ENCODE measurements at places on chromosomes 16 and 17.
A peak's percentile ranks its signal among the peaks of the same experiment; 100 is the strongest.

GRCh38 chr16:4376893-4377572, 5.4 kb downstream of the VASN start:
- DNase-seq, result no peak

DNA sequence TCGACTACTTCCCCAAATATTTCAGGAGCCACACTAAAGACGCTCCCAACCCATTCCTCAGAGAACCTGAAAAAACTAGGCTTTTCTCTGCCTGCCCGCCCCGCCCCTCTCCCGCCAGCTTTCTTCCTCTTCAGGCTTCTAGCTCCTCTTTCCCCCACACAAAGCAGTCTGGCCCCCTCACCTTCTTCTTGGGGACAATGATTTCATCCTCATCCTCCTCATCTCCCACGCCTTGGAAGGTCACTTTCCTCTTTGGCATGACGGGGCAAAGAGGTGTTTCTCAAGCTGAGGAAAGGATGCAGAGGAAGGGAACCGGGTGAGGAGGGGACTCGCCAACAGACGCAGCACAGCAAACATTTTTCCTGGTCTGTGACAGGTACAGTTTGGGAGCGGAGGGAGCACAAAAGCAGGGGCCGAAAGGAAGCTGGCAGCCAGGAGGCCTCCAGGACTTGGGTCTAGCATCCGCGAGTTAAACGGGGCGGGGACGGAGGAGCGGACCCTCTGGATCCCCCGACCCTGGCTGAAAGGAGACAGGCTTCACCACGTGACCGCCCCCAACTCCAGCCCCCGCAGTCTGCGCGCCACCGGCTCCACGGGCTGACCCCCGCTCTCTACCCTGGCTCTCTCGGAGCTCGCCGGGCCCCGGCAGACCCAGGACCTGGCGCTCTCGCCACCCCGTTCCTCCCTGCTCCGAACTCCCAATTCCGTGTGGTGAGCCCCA, 525 bp downstream of the CD2BP2 start:
- DNase-seq, result no peak

- DNase-seq, result no peak
Measured at GRCh38 chr17:1626333-1626732, 2.3 kb downstream of the SLC43A2 start.

DNA sequence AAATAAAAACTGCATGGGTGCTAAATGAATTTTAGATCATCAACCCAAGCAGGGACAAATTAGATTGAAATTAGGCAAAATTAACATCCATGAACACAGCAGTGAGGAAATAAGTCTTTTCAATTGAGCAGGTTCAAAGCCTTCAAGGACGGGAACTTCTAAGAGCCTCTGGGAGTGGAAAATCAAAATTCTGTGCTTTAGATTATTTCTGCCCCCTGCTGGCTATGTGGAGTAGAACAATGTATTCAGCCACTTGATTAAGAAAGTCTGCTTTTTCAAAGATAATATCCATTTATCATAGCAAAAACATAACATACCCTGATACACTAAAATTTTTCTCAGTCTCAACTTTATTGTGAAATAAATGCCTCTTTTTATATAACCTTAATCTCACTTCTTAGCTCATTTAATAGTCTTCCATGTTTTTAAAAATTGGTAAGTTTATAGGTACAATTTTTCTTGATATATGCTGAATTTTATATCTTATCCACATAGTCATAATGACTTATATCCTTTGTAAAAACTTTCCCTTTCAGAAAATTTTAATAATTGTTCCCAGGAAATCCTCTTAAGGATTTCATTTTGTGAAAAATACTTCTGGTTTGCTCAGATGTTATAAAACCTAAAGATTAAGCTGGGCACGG, 28.1 kb upstream of the NOL11 start:
- DNase-seq, result no peak

DNA sequence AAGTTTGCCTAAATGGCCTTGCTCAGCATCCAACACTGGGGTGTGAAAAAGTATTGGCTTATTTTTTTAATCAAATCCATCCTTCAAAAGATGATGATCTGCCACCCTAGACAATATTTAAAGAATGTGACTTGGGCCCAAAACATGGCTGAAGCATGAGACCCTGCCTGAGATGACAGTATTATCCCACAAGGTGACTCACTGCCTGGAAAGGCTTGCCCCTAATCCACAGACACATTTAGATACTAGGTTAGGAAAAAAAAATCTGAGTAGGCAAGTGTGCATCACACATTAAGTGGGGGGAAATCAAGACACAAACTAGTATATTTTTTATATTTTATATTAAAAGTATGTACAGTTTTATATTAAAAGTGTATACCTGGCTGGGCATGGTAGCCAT, 38.4 kb downstream of the TOM1L2 start:
- no peak for DNase-seq

DNA sequence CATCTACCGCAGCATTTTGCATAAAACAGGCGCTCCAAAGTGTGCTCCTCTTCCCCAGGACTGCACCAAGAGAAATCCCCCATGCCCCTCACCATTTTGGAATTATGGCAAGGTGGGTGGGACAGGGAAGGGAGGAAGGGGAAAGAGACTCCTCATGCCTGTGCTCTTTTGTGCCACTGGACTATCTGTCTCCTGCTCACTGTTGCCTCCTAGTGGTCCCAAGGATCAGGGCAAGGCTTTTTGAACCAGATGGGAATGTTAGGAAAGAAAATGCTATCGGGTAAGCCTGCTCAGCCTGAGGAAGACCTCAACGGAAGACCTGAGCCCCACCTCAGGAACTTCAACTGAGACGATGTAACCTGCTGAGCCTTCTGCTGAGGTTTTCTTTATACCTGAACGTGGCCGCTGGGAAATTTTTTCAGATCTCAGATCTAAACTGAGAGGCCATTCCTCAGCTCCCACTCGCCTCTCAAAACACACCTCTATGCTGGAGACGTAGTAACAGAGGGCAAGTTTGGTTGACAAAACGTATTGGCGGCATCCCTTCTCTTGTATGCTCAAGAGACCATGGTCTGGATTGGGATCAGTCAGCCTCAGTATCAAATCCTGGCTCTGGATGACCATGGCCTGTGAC, 58.3 kb downstream of the SPACA3 start:
- DNase-seq, result no peak

DNA sequence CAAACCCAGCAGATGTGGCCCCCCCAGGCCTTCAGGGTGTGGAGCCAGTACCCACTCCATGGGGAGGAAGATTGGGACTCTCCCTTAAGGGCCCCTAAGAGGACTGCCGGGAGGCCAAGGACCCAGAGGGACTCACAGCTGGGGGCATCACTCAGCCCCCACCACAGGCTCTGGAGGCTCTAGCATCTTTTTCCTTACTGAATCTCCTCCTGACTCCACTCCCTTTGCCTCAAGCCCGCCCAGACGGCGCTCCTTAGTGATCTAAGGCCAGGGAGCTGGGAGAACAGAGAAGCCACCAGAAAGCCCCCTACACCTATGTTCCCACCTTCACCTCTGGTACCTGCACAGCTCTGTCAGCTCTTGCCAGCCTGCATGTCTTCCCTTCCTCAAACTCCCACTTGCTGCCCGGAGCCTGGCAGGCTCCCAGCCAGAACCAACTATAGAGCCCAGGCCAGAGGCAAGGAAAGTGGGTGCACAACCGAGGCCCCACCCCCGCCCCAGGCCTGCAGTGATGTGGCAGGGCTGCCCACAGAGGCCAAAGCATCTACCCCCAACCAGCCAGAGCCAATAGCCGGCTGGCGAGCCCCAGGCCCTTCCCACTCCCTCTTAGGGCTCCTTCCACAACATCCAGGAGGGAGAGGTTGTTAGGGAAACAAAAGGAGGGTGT, 22.3 kb upstream of the MPO start:
- no peak for DNase-seq

DNA sequence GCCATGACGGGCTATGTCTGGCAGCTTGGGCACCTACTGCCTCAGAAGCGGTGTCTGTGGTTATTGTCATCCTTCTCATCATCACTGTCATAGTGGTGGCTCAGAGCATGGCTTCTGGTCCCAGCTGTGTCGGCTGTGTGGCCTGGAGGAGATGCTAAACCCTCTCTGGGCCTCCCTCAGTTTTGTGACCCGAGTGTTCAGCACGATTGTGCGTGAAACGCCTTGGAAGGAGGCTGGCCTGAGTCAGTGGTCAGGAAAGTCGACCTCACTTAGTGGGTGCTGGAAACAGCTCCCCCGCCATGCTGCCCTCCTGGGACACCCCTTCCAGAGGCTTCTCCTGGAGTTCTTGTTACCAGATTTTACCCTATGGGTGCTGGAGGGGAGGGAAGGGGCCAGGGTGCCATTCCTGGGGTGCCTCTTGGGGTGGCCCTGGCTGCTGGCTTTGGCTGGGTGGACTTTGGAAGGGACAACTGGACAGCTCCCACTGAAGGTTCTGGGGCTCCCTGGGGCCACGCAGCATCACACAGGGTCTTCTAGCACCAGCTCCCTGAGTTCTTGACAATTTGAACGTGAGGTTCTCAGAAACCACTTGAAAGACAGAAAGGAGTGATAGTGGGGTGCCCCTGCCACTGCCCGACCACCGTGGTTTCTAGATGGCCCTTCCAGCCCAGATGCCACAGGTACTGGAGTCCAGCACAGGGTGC, 226.5 kb upstream of the GSE1 start:
- DNase-seq, result no peak

DNA sequence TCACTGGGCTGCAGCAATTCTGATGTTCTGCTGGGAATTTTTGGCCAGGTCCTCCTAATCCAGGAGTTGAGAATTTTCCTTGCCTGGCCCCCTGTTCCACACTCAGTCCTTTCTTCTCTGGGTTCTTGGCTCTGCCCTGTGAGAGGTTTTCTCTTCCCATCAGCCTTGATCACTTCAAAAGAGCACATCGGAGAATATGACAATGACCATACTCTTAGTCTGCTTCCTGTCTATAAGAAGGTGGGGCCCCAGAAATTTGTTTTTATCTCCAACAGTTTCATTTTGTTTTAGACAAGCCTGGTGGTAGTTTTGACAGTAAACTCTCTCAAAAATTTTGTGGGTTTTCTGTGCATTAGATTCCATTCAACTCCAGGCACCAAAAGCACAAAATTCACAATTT, 70.7 kb downstream of the C17orf67 start:
- no peak for DNase-seq

- no peak for DNase-seq
Measured at GRCh38 chr17:78412403-78412802, 34.0 kb downstream of the PGS1 start.

DNA sequence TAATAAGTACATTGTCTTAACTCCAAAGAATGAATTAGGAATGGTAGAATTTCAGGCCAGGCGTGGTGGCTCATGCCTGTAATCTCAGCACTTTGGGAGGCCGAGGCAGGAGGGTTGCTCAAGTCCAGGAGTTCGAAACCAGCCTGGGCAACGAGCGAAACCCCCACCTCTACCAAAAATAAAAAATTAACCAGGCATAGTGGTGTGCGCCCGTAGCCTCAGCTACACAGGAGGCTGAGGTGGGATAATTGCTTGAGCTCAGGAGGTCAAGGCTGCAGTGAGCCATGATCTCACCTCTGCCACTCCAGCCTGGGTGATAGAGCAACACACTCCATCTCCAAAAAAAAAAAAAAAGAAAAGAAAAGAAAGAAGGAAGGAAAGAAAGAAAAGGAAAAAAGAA, 18.5 kb upstream of the BBS2 start:
- no peak for DNase-seq

DNA sequence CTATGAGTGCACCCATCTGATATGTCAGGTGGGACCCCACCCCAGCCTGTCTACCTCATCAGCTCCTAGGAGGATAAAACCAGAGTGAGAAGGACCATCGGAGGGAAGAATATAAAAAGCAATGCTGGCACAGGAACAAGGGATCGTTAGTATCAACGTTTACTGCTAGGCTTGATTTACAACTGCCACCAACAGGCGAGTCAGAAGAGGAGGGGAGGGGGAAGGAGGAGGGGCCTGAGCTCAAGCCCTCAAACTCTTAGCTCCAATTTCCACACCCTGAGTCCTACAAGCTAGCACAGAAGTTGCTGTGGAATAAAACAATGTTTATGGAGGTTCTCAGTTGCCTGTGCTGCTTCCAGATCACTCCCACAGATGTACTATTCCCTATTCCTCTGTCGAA, 234.5 kb downstream of the C16orf78 start:
- DNase-seq, result no peak

DNA sequence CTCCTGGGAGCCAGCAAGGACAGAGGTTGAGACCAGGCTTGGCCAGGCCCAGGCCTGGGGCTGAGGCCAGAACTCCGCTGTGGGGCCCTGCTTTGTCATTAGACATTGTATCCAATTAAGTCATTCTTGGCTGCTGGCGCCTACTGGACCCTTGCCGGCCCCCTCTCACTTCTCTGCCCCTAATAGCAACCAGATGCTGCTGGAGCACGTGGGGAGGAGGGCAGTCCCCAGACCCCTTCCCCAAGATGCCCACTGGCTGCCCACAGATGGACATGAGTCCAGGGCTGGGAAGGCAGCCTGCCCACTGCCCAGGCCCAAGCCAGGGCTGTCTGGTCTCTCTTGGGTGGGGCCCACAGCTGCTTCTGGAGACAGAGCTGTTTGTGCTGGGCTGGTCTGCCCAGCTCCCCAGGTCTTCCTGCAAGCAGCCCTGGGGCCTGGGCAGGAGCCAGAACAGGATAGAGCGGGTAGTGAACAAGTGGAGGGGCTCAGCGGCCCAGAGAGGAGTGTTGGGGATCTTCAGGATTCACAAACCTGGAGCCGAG, 7.8 kb downstream of the PLXDC1 start:
- DNase-seq, result no peak

DNA sequence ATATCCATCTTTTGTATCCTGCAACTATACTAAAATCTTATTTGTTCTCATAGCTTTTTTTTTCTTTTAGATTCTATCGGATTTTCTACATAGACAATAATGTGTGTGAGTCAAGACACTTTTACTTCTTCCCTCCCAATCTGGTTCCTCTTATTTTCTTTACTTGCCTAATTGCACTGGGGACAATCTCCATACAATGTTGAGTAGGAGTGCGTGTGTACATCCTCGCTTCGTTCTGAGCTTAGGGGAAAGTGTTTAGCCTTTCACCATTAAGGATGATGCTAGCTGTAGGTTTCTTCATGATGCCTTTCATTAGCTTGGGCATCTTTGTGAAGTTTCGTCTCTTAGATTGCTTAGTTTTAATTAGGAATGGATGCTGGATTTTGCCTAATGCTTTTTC, 2.9 kb downstream of the SPATA32 start:
- DNase-seq, result no peak

- DNase-seq, result peak; percentile 29
Measured at GRCh38 chr17:58232707-58233156, 5.7 kb upstream of the LPO start.

GRCh38 chr16:49755716-49756505, 100.0 kb downstream of the ZNF423 start:
- no peak for DNase-seq

GRCh38 chr17:15650741-15651582, 31.5 kb upstream of the FBXW10B start:
- no peak for DNase-seq

- DNase-seq, result no peak
Measured at GRCh38 chr17:53844491-53845107, 21.9 kb downstream of the KIF2B start.

- DNase-seq, result no peak
Measured at GRCh38 chr16:23382279-23382678, 70.7 kb downstream of the COG7 start.

Data from activated B cell treated with CpG ODN at 0.5 μM for 24 hours (primary cell).